Activated T-cell treated with anti-CD3 and anti-CD28 coated beads, Interleukin-2, amount 50 U/mL, for 72 hours (primary cell): ENCODE measurements at places on chromosomes 3 and 15.

DNA sequence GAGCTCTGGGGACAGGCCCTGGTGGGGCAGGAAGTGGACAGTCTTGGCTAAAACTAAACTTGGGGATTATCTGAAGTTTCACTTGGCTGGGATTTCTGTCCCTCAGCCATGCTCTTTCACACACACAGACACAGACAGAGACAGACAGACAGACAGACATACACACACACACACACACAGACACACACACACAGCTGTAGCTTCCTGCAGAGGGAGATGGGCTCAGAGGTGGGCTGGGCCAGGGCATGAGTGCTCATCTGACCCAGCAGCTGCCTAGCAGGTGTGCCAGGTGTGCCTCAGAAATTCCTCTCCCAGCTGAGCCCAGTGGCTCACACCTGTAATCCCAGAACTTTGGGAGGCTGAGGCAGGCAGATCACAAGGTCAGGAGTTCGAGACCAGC, 3.3 kb downstream of the RHOV start:
- no peak overlapping the region for H3K27ac ChIP-seq
- no peaks in the 10 kb centered on the region for H3K36me3 ChIP-seq
- DNase-seq, result no peak
- H3K4me1 ChIP-seq, result peaks cover 21% of the 10 kb centered on the region
- no peak overlapping the region for H3K4me3 ChIP-seq

GRCh38 chr3:116046350-116046749, 398.9 kb downstream of the LSAMP start:
- H3K4me1 ChIP-seq, result no peaks in the 10 kb centered on the region
- no peak overlapping the region for H3K4me3 ChIP-seq
- no peak for DNase-seq
- H3K27ac ChIP-seq, result no peak overlapping the region
- H3K27me3 ChIP-seq, result no peaks in the 10 kb centered on the region

GRCh38 chr3:150390087-150390486, 18.0 kb upstream of the TSC22D2 start:
- no peaks in the 10 kb centered on the region for H3K27me3 ChIP-seq
- H3K27ac ChIP-seq, result no peak overlapping the region
- no peak for DNase-seq
- no peak overlapping the region for H3K4me3 ChIP-seq

DNA sequence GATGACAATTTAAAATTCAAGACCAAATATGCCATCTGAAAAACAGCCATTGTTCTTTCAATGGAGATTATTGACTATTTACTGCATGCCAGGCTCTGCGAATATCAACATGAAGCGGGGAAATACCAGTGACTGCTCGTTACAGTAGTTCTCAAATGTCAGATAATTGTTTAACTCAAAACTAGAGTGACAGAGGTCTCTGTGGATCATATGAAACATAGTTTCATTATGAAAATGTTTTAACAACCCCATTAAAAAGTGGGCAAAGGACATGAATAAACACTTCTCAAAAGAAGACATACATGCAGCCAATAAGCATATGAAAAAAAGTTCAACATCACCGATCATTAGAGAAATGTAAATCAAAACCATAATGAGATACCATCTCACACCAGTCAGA, 50.0 kb upstream of the GPR149 start:
- no peak overlapping the region for H3K27ac ChIP-seq
- H3K4me3 ChIP-seq, result no peak overlapping the region
- no peaks in the 10 kb centered on the region for H3K4me1 ChIP-seq
- no peaks in the 10 kb centered on the region for H3K36me3 ChIP-seq
- no peak for DNase-seq

GRCh38 chr3:58528629-58529028, 8.4 kb downstream of the ACOX2 start:
- no peaks in the 10 kb centered on the region for H3K27me3 ChIP-seq
- no peaks in the 10 kb centered on the region for H3K36me3 ChIP-seq
- DNase-seq, result no peak
- H3K27ac ChIP-seq, result no peak overlapping the region
- H3K4me1 ChIP-seq, result peaks cover 29% of the 10 kb centered on the region

- no peak overlapping the region for H3K27ac ChIP-seq
- peaks cover 3% of the 10 kb centered on the region for H3K36me3 ChIP-seq
- H3K4me1 ChIP-seq, result no peaks in the 10 kb centered on the region
- no peaks in the 10 kb centered on the region for H3K27me3 ChIP-seq
Observed at GRCh38 chr3:183015185-183015584, 34.8 kb upstream of the DCUN1D1 start.

DNA sequence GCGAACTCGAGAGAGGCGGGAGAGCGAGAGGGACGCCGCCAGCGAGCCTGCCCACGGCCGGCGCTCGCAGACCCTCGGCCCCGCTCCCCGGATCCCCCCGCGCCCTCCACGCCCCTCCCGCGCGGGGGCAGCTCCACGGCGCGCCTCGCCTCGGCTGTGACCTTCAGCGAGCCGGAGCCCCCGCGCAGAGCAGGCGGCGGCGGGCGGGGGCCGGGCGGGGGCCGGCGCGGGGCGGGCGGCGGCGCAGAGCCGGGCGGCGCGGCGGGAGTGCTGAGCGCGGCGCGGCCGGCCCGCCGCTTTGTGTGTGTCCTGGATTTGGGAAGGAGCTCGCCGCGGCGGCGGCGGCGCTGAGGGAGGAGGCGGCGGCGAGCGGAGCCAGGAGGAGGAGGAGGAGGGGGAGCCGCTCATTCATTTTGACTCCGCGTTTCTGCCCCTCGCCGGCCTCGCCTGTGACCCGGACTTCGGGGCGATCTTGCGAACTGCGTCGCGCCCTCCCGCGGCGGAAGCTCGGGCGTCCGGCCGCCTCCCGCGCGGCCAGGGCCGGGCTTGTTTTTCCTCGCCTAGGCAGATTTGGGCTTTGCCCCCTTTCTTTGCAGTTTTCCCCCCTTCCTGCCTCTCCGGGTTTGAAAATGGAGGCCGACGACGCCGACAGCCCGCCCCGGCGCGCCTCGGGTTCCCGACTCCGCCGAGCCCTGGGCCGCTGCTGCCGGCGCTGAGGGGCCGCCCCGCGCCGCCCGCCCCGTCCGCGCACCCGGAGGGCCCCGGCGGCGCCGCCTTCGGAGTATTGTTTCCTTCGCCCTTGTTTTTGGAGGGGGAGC, 524 bp downstream of the IGF1R start:
- peaks cover 24% of the 10 kb centered on the region for H3K27me3 ChIP-seq
- H3K36me3 ChIP-seq, result peaks cover 5% of the 10 kb centered on the region
- peak; percentile 56 for DNase-seq
- peak overlapping the region; percentile 79 for H3K27ac ChIP-seq
- H3K4me3 ChIP-seq, result peak overlapping the region; percentile 83

GRCh38 chr15:83476066-83476465, 28.9 kb downstream of the SH3GL3 start:
- H3K36me3 ChIP-seq, result no peaks in the 10 kb centered on the region
- H3K27ac ChIP-seq, result no peak overlapping the region
- H3K4me1 ChIP-seq, result no peaks in the 10 kb centered on the region
- DNase-seq, result no peak

GRCh38 chr3:186746008-186746407, 28.8 kb downstream of the KNG1 start:
- H3K27ac ChIP-seq, result no peak overlapping the region
- no peak overlapping the region for H3K4me3 ChIP-seq
- H3K36me3 ChIP-seq, result peaks cover 1% of the 10 kb centered on the region
- peaks cover 6% of the 10 kb centered on the region for H3K4me1 ChIP-seq
- no peaks in the 10 kb centered on the region for H3K27me3 ChIP-seq
- no peak for DNase-seq
